ENCODE measurements at places on chromosomes 2 and 18.

DNA sequence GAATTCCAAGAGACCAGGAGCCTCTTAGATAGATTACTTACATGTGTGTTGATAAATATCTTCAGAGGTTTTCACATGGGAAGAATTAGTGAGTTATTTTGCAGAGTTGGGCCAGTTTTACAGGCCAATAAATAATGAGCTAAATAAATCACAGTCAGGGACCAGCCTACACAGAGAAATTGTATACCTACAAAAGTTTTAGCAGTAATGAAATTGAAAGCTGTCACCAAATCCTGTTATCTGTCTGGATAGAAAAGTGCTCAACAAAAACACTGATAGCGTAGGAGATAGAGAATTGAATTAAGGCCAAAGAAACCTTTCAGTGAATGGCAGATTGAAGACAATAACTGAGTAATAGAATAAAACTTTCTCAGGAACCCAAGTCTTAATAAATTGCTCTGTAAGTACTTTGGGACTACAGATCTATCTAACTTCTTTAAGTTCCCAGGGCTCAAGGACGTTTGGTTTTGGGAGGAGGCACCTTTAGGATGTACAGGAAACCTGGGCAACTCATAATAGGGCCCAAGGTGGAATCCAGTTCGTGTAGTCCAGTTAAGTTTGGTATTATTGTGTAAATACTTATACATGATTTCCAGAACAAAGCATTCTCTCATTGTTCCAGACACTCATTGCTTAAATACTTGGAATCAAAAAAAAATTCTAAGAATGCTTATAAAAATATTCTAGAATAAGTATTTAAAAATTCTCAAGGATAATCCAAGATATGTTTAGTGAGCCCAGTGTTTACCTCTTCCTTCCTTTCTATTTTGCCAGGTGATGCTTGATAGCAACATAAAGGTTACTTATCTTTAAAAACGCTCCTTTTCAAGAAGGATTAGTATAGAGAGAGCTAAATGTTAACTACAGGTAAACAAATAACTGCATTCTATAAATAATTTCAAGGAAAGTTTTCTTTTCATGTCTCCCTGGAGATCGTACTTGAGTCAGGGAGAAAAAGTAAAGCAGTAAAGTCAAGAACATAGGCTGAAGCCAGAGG, 134.5 kb downstream of the NCKAP5 start:
- no peak for DNase-seq

GRCh38 chr2:231660860-231661259, 47.5 kb upstream of the PTMA start:
- DNase-seq, result no peak

GRCh38 chr2:173822889-173823542, 142.2 kb downstream of the SP3 start:
- no peak for DNase-seq

GRCh38 chr2:110788976-110789375, 56.6 kb downstream of the ACOXL start:
- DNase-seq, result no peak

GRCh38 chr2:112962308-112963175, 15.3 kb upstream of the IL36G start:
- no peak for DNase-seq

- no peak for DNase-seq
Measured at GRCh38 chr2:207423886-207424285, 105.9 kb upstream of the CREB1 start.

DNA sequence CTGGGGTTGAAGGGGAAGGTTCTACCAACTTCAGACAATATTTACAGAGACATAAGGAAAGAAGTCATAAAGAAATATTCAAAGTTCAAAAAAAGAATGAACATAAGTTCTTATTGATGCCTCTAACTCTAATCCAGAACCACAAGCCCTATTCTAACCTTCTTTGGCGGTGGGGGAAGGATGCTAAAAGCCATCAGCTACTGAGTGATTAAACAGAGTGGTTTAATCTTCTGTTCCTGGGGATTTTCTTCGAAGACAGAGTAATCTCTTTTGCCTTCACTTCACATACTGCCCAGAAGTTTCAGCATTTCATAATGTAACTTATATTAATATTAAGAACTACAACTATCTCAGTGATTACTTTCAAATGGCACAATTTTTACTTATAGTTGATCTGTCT, 51.2 kb upstream of the TXNDC2 start:
- no peak for DNase-seq

DNA sequence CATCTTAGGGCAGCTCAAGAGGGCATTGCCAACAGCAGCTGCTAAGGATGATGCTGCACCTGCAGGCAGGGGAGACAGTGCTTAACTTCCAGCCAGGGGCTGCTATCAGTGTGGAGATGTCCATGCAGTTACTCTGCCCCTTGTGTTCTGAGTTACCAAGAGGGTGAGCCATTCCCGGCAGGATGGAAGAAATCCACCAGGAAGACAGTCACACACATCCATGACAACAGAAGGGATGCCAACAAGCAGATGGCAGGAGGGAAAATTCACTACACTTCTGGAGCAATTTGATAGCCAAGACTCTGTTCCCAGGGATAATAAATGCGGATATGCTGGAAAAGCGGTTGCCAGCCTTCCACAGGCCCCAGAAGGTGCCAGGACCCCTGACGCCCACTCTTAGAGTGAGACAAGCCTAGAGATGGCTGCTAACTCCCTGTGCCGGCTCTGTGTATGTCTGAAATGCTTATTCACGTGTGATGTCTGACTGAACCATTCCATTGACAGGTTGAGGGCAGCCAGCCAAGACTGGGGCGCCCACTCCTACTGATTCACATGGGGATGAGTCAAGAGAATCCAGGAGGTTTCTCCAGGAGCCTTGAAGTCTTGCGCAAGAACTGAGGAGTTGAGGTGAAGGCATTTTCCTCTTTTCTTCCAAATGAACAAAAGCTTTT, 24.5 kb downstream of the LOXHD1 start:
- DNase-seq, result no peak

GRCh38 chr2:58562276-58562675, 321.2 kb upstream of the FANCL start:
- DNase-seq, result no peak

- no peak for DNase-seq
Measured at GRCh38 chr18:71040161-71040560, 751.3 kb downstream of the SOCS6 start.

DNA sequence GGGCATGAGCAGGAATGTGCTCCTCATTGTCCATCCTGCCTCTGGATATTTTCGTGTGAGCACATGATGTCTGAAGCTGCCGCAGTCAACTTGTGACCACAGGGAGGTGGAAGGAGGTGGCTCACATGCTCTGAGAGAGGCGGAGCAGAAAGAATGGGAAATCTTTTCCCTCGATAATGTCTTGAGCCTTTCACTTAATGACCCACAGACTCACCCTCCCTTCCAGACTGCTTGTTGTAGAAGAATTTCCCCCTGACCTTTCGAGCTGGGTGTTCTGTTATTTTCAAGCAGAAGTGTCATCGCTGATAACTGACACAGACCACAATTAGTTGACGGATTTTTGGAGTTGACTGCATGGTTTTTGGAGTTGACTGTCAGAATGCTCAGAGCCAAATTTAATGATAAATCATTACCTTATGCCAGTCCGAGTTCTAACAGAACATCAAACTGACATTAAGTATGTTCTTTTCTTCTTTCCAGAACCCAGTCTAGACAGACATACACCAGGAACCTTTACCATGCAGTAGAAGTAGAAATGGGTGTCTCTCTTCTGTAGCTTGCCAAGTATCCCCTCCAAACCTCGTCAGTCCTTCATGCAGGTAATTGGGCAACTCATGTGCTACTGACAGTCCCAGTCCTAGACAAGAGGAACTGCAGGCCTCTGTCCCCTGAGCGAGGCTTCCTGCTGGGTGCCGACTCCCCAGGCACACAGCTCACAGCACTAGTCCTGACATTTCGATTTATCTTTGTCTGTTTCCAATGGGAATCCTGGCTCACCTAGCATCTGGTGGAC, 29.4 kb upstream of the RTTN start:
- no peak for DNase-seq

DNA sequence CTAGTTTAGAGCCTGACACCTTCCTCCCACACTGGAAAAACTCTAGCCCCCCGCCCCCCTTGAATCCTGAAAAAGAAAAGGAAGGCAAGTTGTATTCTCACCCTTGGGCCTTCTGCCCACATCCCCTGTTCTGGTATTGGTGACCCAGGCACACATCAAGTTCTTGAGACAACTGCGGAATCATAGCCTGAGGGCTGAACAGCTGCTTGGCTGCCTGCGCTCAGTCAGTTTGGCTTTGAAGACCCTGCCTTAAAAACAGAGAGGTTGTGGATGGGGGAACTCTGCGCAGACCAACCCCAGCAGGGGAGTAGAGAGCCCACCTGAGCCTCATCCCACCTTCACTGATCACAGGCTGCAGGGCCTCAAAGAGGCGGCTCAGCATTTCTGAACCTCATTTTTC, 229.2 kb downstream of the ANAPC1 start:
- no peak for DNase-seq

DNA sequence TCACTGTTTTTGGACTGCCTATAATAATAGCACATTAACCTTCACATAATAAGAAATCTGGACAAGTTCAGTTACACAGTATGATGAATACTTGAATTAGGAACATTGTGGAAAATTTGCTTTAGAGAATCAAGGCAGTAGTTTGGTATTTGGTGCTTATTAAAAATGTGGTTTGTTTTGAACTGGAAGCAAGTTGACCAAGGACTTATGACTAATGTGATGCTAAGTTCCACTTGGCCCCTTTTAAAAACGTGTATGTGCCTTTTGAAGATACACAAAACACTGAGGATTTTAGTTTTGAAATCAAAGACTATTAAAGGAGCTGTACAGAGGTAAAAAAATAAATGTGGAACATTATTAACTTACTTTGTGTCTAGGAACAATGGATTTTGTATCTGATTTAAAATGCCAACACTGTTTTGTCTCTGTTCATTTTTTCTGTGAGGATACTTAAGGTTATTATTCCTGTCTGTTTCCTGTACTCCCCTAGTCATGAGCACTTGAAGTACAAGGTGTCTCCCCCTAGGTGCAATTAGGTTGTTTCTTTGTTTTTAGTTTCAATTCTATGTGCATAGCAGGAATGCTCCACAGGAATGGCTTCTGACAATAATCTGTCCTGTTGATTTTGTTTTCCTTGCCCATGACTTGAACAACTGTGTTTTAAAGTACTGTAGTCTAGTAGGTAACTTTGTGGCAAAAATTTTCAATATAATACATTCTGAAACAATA, 49.6 kb upstream of the PTH2R start:
- DNase-seq, result no peak

GRCh38 chr2:239151201-239152131, 249.4 kb downstream of the HDAC4 start:
- DNase-seq, result no peak

DNA sequence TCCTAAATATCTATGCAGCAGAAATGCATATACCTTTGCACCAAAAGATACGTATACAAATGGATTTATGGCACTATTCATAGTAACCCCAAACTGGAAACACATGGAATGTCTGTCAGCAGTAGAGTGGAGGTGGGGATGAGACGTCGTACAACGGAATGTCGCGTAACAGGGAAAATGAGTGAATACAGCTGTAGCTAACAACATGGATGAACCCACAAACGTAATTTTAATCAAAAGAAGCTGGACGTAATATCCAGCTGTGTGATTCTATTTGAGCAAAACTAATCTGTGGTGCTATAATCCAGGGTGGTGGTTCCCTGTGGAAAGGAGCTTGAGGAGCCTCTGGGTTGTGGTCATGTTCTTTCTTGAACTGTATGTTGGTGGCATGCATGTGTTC, 89.9 kb downstream of the MTA3 start:
- no peak for DNase-seq

GRCh38 chr2:122982936-122983335, 1042.2 kb upstream of the CNTNAP5 start:
- no peak for DNase-seq

DNA sequence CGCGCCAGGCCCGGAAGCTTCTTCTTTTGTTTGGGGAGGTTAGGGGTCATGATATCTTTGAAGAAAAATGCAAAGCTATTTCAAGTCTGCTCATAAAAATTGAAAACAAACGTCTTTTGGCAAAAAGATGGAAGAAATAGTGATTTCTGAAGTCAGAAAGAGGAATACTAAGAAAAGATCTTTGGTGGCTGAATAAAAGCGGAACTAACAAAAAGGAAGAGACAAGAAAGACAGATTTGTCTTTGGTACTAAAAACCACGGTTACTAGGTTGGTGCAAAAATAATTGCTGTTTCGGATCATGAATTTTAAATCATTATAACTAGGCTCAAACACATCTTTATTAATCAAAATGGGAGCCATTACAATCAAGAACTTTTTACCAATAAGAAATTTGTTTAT, 164.6 kb upstream of the TRIB2 start:
- DNase-seq, result no peak

DNA sequence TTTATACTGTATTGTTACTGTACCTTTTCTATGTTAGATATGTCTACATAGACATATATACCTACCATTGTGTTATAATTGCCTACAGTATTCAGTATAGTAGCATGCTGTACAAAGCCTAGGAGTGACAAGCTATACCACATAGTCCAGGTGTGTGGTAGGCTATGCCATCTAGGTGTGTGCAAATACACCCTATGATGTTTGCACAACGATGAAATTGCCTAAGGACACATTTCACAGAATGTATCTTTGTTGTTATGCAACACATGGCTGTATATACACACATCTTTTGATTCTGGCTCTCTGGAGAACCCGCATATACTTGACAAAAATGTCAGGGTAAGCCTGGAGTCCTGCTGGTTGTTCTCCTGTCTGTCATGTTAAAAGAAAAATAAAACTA, 85.1 kb downstream of the BCL2L11 start:
- no peak for DNase-seq

DNA sequence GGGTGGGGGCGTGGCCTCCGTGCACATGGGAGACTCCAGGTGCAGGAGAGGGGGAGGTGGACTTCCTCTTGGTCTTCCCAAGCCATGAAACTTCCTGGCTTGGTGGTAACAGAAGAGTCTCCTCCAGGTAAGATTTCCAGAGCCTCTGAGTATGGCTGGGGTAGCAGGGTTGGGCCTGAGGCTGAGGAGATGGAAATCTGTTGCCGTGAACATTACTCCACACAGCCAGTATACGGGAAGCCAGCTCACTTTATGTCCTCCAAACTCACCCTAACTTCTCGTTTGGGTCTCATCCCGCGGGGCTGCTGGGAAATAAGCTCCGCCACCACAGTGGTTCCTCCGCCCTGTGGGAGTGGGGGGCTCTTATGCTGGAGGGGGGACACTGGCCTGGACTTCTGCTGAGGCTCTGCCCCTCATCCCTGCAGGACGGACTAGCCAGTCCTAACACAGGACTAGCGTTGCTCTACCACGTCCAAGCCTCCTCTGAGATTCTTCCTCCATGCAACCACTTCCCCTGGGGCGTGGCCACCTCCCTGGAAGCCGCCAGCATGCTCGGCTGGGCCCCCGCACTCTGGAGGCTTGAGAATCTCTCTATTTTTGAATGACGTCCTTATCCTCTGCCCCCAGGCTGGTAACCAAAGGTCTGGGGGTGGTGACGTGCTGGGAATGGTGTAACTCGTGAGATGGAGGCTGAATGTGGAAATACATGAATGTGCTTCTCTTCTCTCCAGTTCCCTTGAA, 777 bp upstream of the RAB17 start:
- DNase-seq, result no peak

DNA sequence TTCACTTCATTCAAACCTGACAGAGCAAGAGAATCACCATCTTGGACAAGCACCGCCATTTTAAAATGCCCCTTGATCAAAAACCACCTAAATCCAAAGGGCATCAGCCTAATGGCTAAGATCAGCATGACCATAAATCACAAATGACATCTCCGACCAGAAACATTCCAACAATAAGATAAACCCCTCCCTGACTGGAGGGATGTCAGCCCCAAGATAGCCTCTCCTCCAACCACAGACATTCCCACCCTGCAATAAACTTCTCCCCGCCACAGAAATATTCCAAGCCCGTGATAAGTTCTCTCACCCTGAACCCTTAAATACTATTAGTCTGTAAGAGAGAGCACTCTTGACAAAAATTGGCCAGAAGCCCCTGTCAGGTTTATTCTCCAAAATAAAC, 21.6 kb upstream of the LYPD1 start:
- DNase-seq, result no peak
